ENCODE measurements at places on chromosomes 13 and 19. TPM values are rescaled to one million over a fixed set of nuclear protein-coding genes. Genes with fewer than 3 reads are reported as not detected.

Gene ATP11A
- total RNA-seq: 35.1 TPM

Gene MUC16
- 0.42 TPM for total RNA-seq

Gene PRODH2
- total RNA-seq: not detected

Gene PINLYP
- total RNA-seq: 4.3 TPM

Gene IFNL2
- not detected for total RNA-seq

Gene VSTM1
- not detected for total RNA-seq

Gene LILRA1
- not detected for total RNA-seq

GRCh38 chr13:75236774-75237173 lies 245.2 kb downstream of the TBC1D4 start:
- H3K4me3 ChIP-seq: no peak overlapping the region
- no peaks in the 10 kb centered on the region for H3K4me1 ChIP-seq
- H3K27ac ChIP-seq: no peak overlapping the region

GRCh38 chr19:7914598-7915045 lies at the start of gene TGFBR3L:
Gene TGFBR3L, plus strand, starts transcription at chr19:7914830.
- H3K4me1 ChIP-seq: no peaks in the 10 kb centered on the region
- no peaks in the 10 kb centered on the region for H3K36me3 ChIP-seq
- H3K27ac ChIP-seq: no peak within 1 kb of the TSS
- peaks cover 57% of the 10 kb centered on the region for H3K27me3 ChIP-seq

GRCh38 chr19:3554254-3555083 lies 2.9 kb downstream of the MFSD12 start:
- no peaks in the 10 kb centered on the region for H3K4me1 ChIP-seq
- no peak overlapping the region for H3K4me3 ChIP-seq
- DNase-seq: no peak
- H3K36me3 ChIP-seq: no peaks in the 10 kb centered on the region
- H3K27ac ChIP-seq: no peak overlapping the region

DNA sequence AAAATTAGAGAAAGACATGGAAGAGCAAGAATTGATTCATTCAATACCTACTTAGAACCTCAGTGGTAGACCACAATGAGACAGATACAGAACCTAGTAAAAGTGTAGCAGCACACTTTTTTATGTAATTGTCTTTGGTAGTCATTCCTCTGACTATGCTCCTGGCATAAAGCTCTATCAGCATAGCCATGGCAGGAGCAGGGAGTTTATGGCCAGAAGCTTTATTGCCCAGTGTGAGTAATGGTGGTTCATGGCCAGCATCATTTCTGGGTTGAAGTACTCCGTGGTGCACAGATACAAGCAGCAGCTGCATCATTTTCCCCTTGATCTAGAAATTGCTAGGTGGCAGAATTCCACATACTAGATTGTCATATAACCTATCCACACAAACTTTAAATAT lies 352.6 kb downstream of the TBC1D4 start:
- no peaks in the 10 kb centered on the region for H3K27me3 ChIP-seq
- H3K36me3 ChIP-seq: no peaks in the 10 kb centered on the region
- no peak overlapping the region for H3K4me3 ChIP-seq
- no peak for DNase-seq

GRCh38 chr19:2820112-2820702 lies 539 bp downstream of the ZNF554 start:
- peak; percentile 50 for DNase-seq
- H3K27me3 ChIP-seq: no peaks in the 10 kb centered on the region
- no peaks in the 10 kb centered on the region for H3K36me3 ChIP-seq
- peak overlapping the region; percentile 91 for H3K4me3 ChIP-seq

DNA sequence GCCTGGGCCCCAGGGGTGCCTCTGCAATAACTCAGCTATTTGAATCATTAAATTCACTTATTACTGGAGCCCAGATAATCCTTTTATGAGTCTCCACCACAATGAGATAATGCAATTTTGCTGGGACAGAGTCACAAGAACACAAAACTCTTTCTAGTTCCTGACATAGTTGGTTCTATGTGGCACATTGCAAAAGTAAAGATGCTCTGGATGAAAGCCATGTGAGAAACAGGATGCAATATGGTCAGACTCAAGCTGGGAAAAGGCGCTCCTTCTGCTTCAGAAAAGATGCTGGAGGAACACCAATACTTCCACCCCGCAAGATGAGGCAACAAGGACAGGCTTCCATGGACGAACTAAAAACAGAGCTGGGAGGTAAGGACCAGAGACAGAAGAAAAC lies 5.7 kb downstream of the ANKRD27 start:
- H3K27ac ChIP-seq: no peak overlapping the region
- no peak for DNase-seq
- no peaks in the 10 kb centered on the region for H3K36me3 ChIP-seq
- H3K27me3 ChIP-seq: peaks cover 6% of the 10 kb centered on the region

DNA sequence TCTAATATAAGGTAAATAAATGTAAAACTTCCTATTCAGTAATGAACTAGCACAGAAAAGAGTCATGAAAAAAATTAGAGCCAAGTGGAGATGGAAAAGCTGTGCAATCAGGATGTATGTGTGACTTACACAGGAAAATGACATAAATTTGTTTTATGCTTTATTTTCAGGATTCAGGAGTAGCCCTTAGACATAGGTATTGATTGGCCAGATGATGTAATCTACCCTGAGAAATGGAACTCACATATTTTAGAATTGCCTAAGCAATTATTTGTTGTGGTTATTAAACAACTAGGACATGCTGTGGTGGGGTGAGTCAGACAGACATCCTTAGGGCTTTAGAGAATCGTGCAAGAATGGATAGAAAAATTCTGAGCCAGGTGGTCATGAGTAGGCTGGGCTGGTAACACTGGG lies 110.6 kb downstream of the PCDH9 start:
- H3K4me1 ChIP-seq: no peaks in the 10 kb centered on the region
- no peak for DNase-seq
- no peaks in the 10 kb centered on the region for H3K36me3 ChIP-seq

- no peak for DNase-seq
- no peaks in the 10 kb centered on the region for H3K27me3 ChIP-seq
- peaks cover 33% of the 10 kb centered on the region for H3K36me3 ChIP-seq
- no peak overlapping the region for H3K4me3 ChIP-seq
- no peak overlapping the region for H3K27ac ChIP-seq
- no peaks in the 10 kb centered on the region for H3K4me1 ChIP-seq
Measured at GRCh38 chr19:16394681-16395375, 70.2 kb downstream of the KLF2 start.

DNA sequence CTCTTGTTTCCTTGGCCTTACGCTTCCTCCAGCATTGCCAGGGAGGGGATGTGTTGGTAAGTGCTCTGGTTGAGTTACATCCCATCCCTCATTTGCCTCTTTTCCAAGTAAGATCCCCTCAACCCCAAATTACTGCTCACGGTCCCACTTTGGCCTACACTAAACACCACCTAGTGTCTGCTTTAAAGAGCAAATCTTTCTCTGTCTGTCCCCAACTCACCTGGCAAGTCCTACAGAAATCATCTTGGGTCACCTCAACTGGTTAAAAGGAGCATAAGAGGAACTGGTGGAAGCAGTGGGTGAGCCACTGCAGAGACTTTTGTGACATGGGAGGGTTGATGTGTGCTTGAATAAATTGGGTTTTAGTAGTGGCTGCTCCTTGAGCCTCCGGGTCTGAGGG lies 55.2 kb upstream of the SERPINE3 start:
- DNase-seq: no peak
- H3K27me3 ChIP-seq: no peaks in the 10 kb centered on the region
- H3K4me3 ChIP-seq: no peak overlapping the region
- H3K4me1 ChIP-seq: peaks cover 28% of the 10 kb centered on the region

- peak; percentile 82 for DNase-seq
- no peaks in the 10 kb centered on the region for H3K27me3 ChIP-seq
- no peak overlapping the region for H3K27ac ChIP-seq
- no peak overlapping the region for H3K4me3 ChIP-seq
- no peaks in the 10 kb centered on the region for H3K36me3 ChIP-seq
Measured at GRCh38 chr19:48608798-48609263, 2.3 kb downstream of the SPACA4 start.

DNA sequence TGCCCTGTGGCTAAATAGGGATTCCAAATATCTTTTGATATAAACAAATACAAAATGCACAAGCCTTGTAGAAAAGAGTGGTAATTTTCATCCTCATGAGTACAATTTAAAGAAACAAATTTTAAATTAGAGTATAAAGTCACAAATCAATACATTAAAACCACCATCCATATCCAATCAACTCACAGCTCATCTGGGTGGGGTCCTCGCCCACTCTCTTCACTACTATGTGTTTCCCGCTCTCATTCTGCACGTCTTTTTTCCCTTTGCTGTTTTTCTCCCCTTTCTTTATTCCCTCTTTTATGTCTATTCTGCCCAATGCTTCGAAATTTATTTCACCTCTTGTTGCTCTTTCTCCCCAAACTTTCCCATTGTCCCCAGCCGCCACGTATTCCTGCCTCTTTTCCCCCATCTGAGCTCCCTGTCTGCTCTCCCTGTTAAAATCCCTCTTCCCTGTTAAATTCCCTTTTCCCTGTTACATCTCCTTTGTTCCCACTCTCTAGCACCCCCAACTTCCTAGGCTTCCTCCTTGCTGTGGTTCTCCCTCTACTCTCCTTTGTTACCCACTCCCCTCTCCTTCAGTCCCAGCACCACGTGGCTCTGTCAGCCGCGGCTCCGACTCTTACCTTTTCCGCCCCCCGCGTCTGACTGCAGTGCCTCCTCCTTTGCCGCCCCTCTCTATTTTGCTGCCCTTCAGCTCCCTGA lies 1.3 kb downstream of the ZNF616 start:
- H3K27me3 ChIP-seq: no peaks in the 10 kb centered on the region
- peak overlapping the region; percentile 88 for H3K4me3 ChIP-seq
- peaks cover 8% of the 10 kb centered on the region for H3K4me1 ChIP-seq
- H3K27ac ChIP-seq: peak overlapping the region; percentile 96
- peak; percentile 92 for DNase-seq
- H3K36me3 ChIP-seq: no peaks in the 10 kb centered on the region

GRCh38 chr13:44072536-44072935 lies 192.8 kb downstream of the LACC1 start:
- H3K27me3 ChIP-seq: no peaks in the 10 kb centered on the region
- no peak overlapping the region for H3K4me3 ChIP-seq
- no peak for DNase-seq
- no peak overlapping the region for H3K27ac ChIP-seq

DNA sequence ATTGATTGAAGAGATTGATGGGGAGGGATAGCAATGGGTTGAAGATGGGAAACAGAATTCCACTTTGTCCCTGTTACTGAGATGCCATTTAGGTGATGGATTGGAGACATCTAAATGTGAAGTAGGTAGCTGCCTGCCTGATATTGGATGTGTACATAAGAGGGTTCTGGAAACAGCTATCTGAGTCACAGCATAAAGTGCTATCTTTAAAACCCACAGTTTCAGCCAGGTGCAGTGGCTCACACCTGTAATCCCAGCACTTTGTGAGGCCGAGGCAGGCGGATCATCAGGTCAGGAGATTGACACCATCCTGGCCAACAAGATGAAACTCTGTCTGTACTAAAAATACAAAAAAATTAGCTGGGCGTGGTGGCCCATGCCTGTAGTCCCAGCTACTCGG lies 72.6 kb downstream of the DNAJC3 start:
- no peak overlapping the region for H3K4me3 ChIP-seq
- H3K4me1 ChIP-seq: peaks cover 6% of the 10 kb centered on the region
- DNase-seq: no peak
- H3K27me3 ChIP-seq: no peaks in the 10 kb centered on the region
- H3K36me3 ChIP-seq: no peaks in the 10 kb centered on the region

DNA sequence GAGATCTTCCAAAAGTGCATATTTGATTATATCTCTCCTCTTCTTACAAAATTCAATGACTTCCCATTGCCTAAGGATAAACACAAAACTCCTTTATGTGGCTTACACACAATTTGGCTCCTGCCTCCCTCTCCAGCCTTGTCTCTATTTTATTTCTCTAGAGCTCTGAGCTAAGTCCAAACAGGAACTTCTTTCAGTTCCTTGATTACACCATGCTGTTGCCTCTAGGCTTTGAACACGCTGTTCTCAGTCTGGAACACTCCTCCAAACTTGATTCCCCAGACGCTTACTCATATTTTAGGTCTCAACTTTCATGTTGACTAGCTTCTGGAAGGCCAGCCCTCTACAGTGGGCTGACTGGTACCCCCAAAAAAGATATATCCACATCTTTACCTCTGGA lies 258.5 kb downstream of the COG6 start:
- no peaks in the 10 kb centered on the region for H3K4me1 ChIP-seq
- no peak for DNase-seq
- no peaks in the 10 kb centered on the region for H3K36me3 ChIP-seq
- H3K27ac ChIP-seq: no peak overlapping the region
- H3K27me3 ChIP-seq: no peaks in the 10 kb centered on the region
- H3K4me3 ChIP-seq: no peak overlapping the region

GRCh38 chr19:44258835-44259413 lies 762 bp upstream of the ZNF233 start:
- H3K27ac ChIP-seq: no peak overlapping the region
- no peaks in the 10 kb centered on the region for H3K4me1 ChIP-seq
- no peak for DNase-seq
- 0 out of 2 replicates have a peak, but pooled peaks cover 8% of the 10 kb centered on the region for H3K36me3 ChIP-seq
- H3K4me3 ChIP-seq: peak overlapping the region; percentile 84

DNA sequence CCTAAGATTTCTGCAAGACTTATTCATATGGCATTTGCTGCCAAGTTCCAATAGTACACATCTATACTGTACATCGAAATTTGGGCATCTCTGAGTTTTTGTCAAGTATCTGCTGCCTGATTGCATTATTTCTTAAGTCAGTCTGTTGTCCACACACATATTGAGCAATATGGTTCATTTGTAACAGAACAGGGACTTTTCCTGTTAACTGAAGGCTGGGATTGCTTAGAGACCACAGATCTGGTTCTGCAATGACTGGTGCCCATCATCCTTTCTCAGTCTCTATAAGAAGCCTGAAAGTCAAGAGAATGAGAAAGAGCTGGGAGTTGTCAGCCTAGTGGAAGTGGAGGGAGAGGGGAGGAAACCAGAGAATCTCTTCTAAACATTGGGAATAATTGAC lies 22.5 kb upstream of the MYCBP2 start:
- no peaks in the 10 kb centered on the region for H3K27me3 ChIP-seq
- H3K36me3 ChIP-seq: no peaks in the 10 kb centered on the region
- no peak overlapping the region for H3K4me3 ChIP-seq
- H3K4me1 ChIP-seq: no peaks in the 10 kb centered on the region

GRCh38 chr19:8194528-8195267 lies 14.5 kb upstream of the CERS4 start:
- H3K4me1 ChIP-seq: peaks cover 21% of the 10 kb centered on the region
- no peaks in the 10 kb centered on the region for H3K27me3 ChIP-seq
- no peaks in the 10 kb centered on the region for H3K36me3 ChIP-seq
- no peak for DNase-seq
- H3K4me3 ChIP-seq: no peak overlapping the region

GRCh38 chr13:60369242-60369641 lies 27.8 kb upstream of the TDRD3 start:
- H3K27me3 ChIP-seq: no peaks in the 10 kb centered on the region
- DNase-seq: peak; percentile 24
- no peak overlapping the region for H3K4me3 ChIP-seq
- H3K27ac ChIP-seq: no peak overlapping the region
